Right hindlimb (tissue), 1 donor: ENCODE measurements at places on chromosomes 6 and 20.
A peak's percentile ranks its signal among the peaks of the same experiment; 100 is the strongest.

DNA sequence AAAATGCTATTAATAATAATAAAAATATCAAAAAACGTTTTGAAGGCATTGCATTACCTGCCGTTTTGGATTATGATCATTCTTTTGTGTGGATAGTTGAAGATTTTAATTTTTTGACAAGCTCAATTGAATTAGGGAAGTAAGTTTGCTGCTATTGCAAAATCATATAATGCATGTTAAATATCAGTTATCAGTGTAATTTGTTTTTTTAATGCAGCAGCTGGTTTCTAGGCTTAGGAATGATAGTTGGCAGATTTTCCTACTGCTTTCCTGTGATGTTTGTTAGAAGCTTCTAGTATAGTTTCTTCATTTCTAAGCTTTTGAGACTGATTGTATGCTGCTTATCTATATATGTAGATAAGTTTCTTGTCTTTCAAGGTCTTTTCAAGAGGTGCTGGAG lies 99.0 kb downstream of the JARID2 start:
- no peak for DNase-seq

- DNase-seq, result no peak
These were observed 27.9 kb downstream of the SULF2 start for GRCh38 chr20:47757145-47758035.

DNA sequence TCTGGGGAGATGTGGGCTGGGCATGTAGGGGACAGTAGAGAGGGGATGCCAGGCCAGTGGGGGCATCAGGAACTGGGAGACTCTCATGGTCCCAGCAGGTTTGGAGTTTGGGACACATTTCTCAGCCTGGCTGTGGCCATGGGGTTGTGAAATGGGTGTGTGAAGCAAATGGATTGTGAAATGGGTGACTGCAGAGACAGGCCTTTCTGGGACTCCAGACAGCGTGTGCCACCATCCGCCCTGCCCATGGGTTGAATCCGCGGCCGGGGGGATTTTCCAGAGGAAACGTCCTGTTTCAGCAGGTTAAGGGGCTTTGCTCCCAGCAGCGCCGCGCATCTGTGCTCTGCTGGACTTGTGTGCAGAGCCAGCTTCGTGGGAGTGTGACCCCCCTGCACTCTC lies 3.7 kb upstream of the PMEPA1 start:
- no peak for DNase-seq

DNA sequence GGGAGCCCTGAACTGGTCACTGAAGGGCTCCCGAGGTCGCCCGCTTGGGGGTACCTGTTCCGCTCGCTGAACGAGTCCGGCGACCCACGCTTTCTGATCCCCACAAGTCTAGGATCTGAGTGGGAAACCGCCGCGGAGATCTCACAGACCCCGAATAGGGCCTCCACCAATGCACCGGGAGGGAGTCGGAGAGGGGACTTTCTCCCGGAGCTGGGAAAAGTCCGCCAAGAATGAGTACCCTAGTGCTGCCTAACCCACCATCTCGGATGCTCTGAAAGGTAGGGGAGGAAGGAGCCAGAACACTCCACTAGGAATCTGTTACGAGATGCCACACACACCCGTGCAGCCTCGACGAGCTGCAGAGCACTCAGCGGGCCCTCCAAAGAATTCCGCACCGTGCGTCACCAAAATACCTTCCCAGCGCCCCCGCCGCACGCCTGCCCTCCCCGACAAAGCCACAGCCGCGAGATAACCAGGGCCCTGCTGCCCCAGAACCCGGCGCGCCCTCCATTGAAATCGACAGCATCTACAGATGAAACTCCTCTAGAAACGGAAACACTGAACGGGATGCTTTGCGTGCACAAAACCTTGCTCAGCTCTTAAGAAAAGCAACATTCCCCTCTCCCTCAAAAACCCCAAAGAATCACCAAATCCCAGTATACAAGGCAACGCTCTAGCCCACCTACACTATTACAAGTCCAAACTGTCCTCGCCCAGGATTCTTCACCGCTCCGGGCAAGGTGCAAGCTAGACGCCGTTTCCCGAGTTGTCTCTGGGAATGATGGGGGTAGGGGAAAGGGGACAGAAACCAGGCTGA lies 686 bp downstream of the COL12A1 start:
- peak; percentile 70 for DNase-seq

- peak; percentile 74 for DNase-seq
These were observed 2.5 kb upstream of the TFAP2B start for GRCh38 chr6:50816115-50816675.

GRCh38 chr6:105810105-105810921 lies 275.8 kb upstream of the PRDM1 start:
- DNase-seq, result no peak

GRCh38 chr6:147244832-147245231 lies 40.6 kb downstream of the STXBP5 start:
- no peak for DNase-seq

GRCh38 chr6:166589786-166590574 lies 3.5 kb upstream of the RAMACL start:
- no peak for DNase-seq

DNA sequence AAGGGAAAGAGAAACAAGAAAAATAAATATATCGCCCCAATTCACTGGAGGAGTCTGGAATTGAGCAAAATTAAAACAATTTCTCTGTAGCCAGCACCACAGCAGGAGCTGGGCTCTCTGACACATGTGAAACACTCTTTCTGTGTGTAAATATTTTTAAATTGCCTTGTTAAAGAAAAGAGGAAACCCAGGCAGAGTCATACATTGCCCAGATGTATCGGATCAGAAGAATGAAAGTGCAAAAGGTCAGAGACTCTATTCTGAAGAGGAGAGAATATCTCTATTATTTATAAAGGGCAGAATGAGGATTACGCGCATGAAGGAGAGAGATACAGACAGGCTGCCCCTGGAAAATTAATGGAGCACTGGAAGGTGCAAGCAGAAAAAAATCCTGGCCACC lies 127.0 kb upstream of the MAN1A1 start:
- DNase-seq, result no peak

DNA sequence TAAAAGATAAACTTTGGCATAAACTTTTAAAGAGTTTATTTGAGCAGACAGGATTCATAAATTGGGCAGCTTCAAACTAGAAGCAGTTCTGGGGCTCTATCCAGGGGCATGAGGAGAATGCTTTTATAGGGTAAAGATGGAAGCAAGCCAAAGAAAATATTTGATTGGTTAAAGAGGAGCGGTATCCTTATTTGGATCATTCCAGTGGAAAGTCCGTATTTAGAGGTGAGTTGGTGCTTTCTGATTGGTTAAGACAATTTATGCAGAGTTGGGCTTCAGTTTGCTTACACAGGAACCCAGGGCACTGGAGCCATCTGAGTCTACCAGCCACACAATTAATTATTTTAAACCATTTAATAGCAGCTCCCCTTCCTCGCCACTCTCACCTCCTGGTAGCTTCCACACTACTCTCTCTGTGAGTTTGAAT lies 37.9 kb upstream of the RNF217 start:
- no peak for DNase-seq

- DNase-seq, result no peak
These were observed 23.2 kb upstream of the PNPLA1 start for GRCh38 chr6:36246506-36247268.

GRCh38 chr6:42446370-42446769 lies 5.4 kb downstream of the TRERF1 start:
- no peak for DNase-seq

DNA sequence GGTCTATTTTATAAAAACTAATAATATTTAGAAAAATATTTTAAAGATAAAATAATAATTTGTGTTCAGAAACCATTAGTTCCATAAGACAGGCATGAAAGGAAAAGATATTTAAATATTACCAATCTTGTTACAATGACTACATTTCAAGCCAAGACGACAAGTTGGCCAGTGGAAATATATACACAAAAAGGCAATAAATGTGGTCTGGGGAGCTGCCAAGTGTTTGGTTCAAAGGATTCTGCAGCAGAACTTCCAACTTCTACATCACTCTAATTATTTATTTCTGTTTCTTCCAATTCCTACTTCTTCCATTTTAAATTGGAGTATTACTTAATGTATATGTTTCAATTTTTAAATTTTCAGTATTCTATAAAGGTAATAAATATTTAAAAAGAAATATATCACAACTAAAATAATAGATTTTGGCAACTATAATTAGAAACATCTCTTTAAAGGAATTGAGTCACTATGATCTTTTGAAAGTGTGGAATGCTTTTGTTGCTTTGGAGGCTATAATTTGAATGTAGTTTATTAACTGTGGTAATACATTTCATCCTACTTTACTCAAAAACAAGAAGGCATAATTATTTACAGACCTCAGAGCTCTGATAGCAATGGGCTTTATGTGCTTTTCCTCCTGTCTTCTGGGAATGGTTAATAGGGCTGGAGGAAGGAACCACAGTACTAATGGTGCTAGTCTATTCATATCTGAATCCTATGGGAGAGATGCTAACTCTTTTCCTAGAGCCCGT lies 129.7 kb upstream of the FAM184A start:
- DNase-seq, result peak; percentile 38

GRCh38 chr6:51936531-51937290 lies 150.7 kb downstream of the PKHD1 start:
- no peak for DNase-seq

DNA sequence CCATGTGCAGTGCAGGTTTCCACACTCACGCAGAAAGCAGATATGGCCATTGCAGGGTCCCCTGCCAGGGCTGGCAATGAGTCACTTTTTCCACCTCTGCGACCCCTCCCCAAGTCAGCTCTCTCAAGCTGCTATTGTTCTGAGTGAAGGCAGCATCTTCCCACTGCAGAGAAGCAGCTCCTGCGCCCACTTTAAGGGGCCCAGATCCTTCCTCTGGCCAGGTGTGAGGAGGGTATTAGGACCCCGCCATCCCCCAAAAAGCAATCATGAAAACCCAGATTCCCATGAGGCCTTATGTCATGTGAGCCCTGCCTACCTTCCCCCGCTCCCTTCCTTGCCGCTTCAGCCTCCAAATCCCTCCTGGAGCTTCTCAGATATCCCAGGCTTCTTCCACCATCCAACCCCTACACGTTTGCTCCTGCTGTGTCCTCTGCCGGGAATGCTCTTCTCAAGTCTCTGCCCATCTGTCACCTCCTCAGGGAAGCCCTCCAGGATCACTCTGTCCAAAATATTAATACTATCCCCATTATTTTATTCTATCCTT lies 220.3 kb downstream of the NFATC2 start:
- no peak for DNase-seq

DNA sequence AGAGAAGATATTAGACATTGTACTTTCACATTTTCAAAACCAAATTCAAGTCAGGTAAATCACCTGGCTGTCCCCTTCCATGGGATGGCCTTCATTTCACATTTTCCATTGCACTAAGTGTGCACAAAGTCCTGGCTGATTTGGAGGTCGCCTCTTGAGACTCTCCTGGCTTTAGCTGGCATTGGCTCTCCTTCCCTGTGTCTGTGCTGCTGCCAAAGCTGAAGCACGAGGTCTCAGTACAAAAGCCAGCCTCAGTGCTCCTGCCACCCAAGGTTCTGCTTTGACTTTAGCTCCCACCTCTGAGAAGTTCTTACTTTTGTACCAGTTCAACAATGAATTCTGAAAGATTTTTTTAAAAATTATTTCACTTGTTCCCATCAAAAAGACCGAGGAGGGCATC lies 289.2 kb upstream of the CNR1 start:
- no peak for DNase-seq

GRCh38 chr6:118940770-118941169 lies 5.8 kb upstream of the MCM9 start:
- no peak for DNase-seq

DNA sequence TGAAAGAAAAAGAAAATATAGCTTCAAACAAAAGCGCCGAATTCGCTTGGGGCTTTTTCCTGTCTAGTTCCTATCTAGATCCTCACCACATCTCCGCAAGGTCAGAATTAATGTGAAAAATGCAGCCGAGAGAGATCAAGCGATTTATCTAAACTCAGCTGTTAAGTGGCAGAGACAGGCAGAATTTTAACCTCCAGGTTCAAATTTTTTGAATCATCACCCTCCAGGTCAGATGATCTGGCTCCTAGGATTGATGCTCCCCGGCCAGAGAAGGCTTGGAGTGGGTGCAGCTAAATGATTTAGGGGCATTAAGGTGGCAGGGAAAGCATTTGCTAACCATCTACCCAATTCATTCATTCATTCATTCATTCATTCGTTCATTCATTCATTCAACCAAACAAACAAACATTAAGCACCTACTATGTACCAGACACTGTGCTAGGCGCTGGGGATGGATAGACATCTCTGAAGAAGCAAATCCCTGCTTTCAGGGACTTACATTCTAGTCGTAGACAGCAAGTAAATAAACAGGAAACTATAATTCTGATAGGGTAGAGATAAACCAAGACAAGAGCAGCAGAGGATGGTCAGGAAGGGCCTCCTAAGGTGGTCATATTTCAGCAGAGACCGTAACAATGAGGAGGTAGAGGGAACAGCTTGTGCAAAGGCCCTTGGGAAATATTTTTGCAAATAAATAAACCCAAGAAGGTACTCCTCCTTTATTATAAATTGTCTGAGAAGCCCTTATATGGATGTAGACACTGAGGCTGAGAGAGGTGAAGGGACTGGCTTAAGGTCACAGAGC lies 672 bp upstream of the UBE2V1 start:
- DNase-seq, result no peak

DNA sequence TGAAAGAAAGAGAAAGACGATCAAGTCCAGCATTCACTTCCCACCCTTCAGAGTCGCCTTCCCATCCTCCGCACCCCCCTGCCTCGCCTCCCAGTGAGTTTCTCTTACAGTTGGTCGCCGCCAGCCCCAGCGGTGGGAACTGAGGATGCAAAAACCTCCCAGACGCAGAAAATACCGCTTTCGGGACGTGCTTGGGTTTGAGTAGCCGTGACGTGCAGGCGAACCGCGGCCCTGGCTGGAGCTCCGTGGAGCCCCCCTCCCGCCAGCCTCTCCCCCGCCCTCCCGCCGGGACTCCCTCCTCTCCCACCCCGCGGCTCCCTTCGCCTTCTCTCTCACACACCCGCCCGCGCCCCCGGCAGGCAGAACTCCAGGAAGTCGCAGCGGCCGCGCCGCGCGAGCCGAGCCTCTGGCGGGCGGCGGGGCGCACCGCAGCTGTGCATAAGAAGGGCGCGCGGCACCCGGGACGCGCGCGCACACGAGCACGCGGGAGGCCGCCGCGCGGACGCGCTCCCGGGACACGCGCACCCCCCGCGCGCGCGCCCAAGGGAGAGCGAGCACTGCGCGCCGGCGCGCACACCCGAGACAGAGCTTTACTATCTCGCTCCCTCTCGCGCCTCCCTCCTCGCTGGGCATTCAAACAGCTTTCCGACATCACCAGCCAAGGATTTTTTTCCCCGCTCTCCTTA lies at the start of gene ADGRB3:
Gene ADGRB3, plus strand, starts transcription at position 557 of the 686 bp plus-strand sequence. CDS start 3,394 bp downstream, outside the sequence.
- DNase-seq, result peak; percentile 93

DNA sequence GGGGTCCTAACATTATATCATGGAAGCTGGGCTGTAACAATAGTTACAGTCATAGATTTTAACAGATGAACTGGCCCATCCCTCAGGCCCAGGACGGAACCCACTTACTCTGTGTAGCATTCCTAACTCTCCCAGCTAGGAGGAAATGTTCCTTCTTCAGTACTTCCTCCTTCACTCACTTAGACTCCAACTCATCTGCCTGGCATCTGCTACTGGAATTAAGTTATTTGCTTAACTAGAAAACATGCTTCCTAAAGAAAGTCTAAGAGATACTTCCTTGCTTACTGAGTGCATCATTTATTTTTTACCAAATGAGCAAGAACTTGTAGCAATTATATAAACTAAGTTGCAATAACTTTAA lies 20.5 kb downstream of the GCLC start:
- no peak for DNase-seq

- DNase-seq, result no peak
These were observed 14.6 kb downstream of the HDGFL1 start for GRCh38 chr6:22583927-22584326.
